Pulmonary artery endothelial cell (primary cell): ENCODE measurements at places on chromosomes 5 and 9. TPM values are rescaled to one million over a fixed set of nuclear protein-coding genes. Genes with fewer than 3 reads are reported as not detected.

GLRA1 gene
- total RNA-seq, result not detected in 2 replicates

ZNF354C gene
- total RNA-seq, result 6.4 and 7.1 TPM in 2 replicates

GRCh38 chr9:13144166-13144775, 135.2 kb downstream of the MPDZ start:
- DNase-seq, result no peak

DNA sequence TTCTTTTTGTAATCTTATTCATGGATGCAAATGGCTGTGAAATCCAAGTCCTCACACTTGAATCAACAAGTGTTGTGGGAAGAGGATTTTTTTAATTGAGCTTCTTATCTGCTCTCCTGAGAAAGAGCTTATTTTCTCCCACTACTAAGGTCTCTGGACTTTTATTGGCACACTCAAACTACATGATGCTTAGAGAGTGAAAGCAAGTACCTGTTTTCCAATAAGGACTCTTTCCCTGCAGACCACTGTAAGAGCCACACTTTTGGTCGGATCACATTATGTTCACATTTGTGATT, 546.4 kb upstream of the ARRDC3 start:
- no peak for DNase-seq

DNA sequence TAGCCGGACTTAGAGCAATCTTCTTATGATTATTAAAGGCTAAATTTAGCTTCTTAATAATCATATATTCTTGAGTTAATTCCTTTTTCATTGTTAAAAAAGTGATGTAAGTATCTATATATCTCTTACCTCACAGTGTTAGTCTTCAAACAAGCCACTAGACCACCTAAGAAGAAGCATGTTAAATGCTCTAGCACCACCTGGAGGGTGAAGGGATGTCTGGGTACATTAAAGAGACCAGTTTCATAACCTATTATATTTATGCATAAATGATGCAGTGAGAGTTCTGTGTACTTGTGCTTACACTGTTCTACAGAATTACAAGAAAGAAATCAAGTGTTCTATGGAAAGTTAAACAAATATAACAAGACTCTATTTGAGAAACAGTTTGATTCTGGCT, 55.9 kb upstream of the SLCO6A1 start:
- DNase-seq, result no peak

DNA sequence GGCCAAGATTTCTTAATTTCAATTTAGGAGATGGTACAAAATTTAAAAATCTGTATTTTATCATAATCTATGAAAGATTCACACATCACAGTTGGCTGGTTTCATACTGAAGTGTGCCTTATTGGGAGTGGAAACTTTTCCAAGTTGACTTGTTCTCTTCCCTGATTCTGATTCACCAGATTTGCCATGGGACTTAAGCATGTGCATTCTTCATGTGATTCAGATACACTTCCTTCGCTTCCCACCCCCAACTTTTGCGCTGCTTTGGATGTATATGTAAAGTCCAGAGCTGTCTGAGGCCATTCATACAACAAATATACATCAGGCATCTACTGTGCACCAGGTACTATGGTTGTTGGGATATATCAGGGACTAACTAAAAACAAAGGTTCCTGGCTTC, 34.4 kb downstream of the CPEB4 start:
- no peak for DNase-seq

DNA sequence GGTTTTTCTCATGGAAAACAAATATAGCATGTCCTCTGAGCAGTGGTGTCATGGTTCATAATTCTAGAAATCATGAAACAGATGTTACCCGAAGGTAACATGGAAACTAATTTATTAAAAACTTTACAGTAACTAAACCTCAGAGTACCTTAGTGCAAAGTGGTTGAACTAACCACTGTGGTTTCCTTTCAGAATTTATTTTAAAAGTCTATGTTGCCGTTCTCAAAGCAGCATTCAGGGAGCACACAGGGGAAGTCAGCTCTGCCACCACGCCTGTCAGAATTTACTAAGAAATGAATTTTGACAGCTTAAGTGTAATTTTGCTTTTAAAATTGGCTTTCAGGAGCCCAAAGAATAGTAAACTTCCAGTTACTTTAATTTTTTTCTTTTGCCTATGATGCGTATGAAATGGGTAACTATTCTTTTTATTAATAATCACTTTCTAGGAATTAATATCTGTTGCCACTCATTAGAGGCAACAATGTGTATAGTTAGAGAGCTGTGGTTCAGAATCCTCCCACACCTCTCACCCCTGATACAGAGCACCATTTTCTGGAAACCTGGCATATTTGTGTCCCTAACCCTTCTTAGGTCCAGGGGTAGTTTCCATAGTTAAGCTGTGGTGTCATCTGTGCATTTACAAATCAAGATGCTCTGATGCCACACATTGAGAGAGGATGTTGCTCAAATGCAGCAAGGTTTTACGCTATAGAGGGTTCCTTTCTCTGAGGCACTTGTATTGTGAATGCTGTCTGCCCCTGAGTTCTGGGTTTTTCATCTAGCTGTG, 202.6 kb downstream of the ZSWIM6 start:
- no peak for DNase-seq

GRCh38 chr9:129435291-129435690, 185.6 kb downstream of the C9orf50 start:
- no peak for DNase-seq
